ENCODE measurements at places on chromosomes 2 and 18. TPM values are rescaled to one million over a fixed set of nuclear protein-coding genes. Genes with fewer than 3 reads are reported as not detected.

DNA sequence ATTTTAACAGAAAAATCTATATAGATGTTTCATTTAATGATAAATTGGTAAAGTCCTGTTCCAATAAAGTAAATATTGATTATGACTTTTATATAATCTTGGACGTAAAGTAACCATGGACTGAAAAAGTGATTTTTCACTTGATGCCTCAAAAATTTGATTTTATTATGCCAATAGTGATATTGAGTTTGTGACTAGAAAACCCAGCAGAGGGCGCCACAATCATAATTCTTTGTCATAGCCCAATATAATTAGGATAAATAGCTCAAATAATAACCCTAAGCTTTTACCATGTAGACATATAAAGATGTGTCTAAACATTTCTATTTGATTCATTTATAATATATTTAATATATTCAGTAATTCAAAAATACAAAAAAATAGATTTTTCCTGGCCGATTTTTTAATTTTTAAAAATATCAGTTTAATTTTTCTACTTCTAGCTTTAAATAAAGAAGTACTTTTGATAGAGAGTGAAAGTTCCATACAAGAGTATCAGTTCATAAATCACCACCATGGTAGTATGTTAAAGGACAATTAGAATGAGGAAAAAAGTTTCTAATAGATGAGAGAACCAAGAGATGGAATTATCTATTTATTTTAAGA lies 30.7 kb downstream of the CAMKMT start:
- no peak for DNase-seq

- DNase-seq: no peak
These were observed 97.3 kb downstream of the CD8B2 start for GRCh38 chr2:106584304-106584954.

DNA sequence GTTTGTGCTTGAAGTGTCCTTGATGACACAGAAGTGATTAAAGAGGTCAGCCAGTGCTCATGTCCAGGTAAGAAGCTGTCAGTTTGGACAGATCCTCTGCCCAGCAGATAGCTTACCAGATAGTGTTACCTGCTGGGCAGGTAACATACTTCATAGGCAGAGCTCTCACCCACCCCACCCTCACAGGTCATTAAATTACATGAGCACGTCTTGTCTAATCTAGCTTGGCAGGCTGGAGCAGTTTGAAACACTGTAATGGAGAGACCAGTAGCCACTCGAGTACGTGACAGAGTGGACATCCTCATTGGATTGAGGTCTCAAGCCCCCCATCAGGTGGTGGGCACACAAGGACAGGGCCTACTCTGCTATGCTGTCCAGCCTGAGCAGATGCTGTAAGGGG lies 27.1 kb downstream of the TTC32 start:
- no peak for DNase-seq

DNA sequence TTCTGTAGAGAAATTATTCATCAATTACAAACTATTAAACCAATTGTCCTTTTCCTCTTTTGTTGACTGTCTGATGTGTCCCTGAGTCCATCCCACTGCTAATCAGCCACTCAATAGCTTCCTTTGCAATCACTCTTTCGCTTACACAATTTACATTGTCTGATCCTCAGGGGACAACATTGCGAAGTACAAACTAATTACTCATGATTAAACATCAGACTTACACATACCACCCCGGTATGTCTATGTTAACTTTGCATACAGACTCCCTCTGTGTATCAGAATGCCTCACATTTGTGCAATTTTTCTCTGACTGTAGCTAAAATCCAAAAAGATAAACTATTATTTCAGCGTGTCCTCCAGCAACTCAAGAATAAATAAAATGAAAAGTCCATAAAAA lies 264.4 kb upstream of the REV1 start:
- DNase-seq: no peak

PLEK gene
- 0.36 TPM for total RNA-seq

GLI2 gene
- 3.8 TPM for total RNA-seq

VWA3B gene
- 0.59 TPM for total RNA-seq

CDH2 gene
- total RNA-seq: 78.7 TPM
